ENCODE measurements at places on chromosomes 13 and 19.

DNA sequence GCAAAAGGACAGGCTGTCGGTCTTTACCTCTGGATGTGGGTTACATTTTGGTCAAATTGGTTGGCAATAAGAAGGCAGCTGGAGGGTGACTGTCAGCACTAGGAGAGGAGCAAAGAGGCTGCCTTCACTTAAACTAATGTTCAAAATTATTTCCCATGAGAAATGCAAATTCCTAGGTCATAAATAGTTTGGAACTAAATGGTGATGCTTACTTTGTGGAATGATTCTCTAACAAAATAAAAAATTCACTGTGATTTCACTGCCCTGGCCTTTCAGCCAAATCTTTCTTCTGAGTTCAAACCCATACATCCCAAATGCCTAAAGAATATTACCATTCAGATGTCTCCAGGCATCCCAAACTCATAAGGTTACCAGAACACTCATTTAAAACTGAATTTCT is 25.0 kb upstream of the OXGR1 start:
- DNase-seq = no peak

- no peak for DNase-seq
Observed at GRCh38 chr19:14006766-14007562, 844 bp upstream of the RFX1 start.

DNA sequence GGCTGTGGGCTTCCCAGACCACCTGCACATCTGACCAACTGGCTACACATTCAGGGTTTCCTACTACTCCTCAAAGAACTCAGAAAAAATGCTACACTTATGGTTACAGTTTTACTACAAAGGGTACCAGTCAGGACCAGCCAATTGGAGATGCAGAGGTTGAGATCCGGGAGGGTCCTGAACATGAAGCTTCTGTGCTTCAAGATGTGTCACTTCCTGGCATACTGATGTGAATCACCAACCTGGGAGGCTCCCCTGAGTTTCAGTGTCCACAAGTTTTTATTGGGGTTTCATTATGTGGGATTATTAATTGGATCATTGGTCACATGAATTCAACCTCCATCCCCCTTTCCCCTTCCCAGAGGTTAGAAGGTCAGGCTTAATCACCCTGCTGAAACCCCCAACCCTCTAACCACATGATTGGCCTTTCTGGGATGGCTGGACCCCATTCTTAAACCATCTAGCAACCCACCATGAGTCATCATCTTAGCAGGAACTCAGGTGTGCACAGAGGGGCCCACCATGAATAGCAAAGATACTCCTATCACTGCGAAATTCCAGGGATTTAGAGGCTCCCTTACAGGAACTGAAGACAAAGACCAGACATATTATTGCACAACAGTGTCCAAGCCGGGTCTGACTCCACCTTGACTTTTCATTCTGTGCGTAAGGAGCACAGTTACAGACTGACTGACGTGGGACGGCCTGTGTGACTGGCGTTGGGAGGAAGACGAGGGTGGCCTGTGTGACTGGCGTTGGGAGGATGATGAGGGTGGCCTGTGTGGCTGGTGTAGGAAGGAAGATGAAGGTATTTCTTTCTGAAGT is 90.7 kb downstream of the ATP8A2 start:
- no peak for DNase-seq

DNA sequence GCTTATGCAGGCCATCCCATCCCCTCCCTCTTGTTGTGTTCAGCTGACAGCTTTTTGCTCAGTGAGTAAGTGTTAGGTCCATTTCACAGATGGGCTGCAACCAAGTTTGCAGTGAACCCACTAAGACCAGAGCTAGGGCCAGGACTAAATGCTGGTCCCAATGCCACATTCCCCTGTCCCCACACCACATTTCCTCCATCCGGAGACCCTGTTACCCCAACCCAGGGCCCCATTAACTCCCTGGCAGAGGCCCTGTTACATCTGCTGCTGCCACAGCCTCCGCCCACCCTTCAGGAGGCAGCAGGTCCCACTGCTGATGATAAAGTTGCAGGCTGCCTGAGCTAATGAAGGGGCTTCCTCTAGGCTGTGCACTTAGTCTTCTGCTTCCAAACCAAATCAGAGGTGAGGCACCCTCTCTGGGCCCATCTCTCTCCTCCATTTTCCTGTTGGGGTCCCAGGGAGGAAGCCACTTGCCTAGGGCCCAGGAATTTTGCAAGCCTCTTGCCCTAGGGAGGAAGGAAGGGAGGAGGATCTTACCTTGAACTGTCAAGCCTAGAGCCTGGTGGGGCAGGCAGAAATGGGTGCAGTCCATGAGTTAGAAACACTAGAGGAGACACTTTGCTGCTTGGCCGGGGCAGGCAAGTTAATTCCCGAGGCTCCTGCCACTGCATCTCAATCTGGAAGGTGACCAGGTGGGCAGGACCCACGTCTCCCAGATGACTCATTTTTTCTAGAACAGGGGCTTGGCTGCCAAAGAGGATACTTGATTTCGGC is 3.4 kb upstream of the USF2 start:
- DNase-seq = no peak

GRCh38 chr13:23180711-23181110 is at the start of gene SGCG:
Gene SGCG (plus strand): TSS chr13:23180979. CDS start chr13:23203695, 22,716 bp downstream.
- no peak for DNase-seq

DNA sequence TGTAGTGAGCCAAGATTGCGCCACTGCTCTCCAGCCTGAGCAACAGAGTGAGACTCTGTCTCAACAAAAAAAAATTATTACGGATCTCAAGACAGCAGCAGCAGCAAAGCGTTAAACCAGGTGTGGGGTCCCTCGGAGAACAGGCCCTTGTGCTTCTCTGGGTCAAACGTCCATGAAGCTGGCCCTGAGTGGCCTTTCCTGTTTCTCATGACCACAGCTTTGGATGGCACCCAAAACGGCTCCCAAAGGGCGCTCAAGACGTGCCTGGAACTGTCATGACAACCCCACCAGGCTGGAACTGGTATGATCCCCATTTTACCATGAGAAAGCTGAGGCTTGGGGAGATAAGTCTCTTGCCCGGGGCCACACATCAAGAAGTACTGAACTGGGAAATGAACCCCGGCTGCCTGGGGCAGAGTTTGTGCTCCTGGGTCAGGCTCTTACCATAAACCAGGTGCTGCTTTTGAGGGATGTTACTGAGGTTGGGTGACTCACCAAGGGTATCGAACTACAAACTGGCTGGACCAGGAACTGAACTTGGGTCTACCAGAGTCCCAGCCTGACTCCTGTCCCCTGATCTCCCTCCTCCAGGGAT is 11.6 kb upstream of the SAMD1 start:
- DNase-seq = no peak

GRCh38 chr13:107734891-107735625 is 480.3 kb downstream of the LIG4 start:
- DNase-seq = no peak

DNA sequence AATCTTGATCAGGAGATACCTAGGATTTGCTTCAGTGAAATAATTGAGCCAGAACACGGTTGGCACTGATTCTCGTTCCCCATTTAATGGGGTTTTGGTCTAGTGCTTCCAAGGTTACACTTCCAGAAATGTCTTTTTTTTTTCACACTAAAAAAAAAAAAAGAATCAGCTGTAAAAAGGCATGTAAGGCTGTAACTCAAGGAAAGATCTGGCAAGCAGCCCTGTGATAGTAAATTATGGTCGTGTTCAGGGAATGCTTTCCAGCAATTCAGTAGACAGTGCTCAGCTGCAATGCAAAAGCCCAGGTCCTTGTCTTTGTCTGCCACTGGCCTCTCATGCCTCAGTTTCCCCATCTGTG is 27.2 kb upstream of the NDUFS7 start:
- DNase-seq = no peak

- no peak for DNase-seq
Observed at GRCh38 chr13:113051641-113052040, 54.0 kb upstream of the F7 start.

DNA sequence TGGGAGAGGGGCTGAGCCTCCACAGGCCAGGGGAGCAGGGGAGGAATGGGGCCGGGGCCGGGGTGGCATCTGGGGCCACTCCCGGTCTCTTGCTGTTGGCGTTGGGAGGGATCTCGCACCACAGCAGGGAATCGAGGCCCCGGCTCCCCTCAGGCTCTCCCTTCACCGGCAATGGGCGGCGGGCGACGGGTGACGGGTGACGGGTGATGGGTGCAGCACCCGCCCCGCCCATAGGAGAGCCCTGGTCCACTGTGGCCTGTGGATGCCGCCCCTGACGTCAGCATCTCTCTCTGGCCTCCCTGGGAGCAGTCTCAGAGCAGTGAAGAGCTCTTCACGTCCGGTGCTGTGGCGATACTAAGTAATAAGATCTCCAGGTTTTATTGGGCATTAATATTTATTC is 133.6 kb downstream of the KDM4B start:
- DNase-seq = no peak

GRCh38 chr13:104106705-104107393 is 1040.6 kb upstream of the SLC10A2 start:
- no peak for DNase-seq

DNA sequence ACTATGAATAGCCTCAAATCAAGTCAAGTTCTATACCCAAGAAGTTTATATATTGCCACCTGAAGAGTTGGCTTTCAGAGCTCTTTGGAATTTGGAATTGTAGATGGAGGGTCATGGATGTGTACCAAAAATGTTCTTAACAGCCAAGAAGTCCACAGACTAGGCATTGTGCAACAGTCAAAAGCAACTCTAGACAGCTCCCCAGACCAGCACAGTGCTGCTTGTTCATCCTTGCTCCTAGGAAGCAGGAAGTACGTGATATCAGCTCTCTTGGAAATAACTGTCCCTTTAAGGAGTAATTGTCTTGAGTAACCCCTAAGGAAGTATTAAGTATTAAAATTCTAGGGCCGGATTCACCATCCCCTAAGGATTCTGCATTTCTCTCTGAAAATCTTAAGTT is 30.7 kb upstream of the IL17D start:
- DNase-seq = no peak

GRCh38 chr19:12891553-12892021 is 627 bp downstream of the GCDH start:
- no peak for DNase-seq

DNA sequence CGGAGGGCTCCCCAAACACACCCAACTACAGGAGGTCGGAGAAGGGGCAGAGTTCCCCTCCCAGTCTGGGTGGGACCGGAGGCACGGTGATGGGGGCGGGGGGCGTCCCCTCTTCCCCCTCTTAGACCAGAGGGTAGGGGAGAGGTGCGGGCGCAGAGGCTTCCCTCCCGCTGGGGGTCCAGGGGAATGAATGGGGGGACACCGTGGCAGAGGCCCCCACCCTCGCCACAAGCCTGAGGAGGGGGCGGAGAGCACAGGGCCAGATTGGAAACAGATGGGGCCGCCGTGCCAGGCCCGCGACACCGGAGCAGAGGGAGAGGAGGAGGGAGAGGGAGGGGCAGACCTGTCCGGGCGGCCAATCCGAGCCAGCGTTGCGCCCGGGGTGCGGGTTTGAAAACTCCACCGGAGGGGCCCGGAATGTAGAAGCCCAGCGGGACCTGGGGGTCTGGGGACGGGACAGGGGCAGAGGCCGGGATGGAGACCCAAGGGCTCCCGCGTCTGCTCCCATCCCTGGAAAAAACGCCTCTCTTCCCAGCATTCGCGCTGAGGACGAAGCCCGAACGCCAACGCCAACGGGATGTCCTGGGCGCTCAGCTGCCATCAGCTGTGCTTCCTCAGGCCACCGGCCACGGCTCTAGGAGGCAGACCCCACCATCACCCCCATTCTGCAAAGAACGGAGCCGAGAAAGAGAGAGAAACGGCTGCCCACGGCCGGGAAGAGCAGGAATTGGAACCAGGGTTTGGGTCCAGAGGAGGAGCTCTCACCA is 46.8 kb downstream of the PTPRS start:
- DNase-seq = no peak

DNA sequence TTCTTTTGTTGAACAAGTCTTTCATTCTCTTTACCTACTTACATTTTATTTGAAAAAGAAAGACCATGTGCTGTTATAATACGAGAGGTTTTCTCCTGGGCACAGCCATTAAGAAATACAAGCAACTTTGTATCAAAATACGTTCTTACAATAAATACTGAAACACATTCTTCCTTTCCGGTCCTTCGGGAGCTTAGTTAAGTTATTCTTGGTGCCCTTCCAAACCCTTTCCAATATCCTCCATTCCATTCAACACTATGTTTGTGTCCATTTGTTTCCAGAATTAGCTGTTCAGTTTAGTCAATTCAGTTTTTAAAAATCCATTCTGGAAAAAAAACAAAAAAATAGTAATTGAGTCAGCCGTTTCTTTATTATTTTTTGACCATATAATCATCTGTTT is 746.8 kb upstream of the SLC10A2 start:
- no peak for DNase-seq

DNA sequence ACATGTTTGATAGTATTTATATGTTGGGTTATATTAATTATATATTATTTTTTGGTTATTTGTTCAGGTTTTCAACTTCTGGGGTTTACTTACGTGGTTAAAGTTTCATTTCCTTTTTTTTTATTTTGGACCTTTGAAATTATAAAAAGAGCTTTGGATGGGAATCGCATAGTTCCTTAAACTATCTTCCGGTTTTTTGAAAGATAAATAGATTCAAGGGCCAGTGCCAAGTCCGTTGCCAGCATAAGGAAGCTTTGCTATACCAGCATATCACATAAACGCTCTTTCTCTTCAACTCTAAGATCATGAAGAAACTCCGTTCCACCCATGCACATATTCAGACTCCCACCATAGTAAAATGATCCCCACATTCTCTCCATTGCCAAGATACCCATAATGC is 7.4 kb upstream of the OXGR1 start:
- DNase-seq = no peak

DNA sequence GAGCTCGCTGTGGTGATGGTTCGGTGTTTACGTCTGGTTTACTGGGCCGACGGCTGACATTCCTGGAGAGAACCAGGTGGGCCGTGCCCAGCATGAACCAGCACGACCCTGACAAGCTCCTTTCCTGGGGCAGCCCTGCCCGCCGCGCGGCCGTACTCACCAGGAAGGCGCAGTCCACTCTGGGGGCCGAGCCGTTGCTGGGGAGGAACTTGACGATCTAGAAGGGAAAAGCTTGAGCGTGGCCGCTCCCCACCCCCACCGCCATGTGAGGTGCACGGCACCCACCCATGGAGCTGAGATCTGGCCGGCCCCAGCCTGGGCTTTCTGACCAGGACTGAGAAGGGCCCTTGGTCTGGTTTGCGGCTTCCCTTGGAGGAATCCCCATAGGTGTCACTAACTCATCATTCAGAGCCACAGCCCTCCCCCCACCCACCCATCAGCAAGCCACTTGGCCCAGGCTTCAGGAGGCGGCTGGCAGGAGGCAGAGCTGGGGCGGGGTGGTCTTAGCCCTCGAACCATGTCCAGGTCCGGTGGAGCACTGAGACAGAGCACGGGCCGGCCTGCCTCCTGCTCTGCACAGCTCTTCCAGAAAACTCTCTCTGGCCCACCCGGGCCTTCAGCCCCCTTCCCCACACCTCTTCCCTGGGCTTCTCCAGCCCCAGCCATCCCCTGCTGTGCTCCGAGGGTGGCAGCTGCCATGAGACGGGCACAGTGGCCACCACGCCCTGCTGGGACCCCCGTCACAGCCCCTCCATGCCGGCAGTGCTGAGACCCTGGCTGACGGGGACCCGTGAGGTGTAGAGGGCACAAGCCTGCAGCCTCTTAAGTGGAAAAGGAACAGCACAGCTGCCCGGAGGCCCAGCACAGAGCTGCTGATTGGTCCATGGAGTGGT is 6.2 kb downstream of the ATP4B start:
- DNase-seq = no peak

- no peak for DNase-seq
Observed at GRCh38 chr13:32447894-32448623, 20.1 kb upstream of the N4BP2L1 start.

All from stimulated activated CD8-positive, alpha-beta memory T cell treated with anti-CD3 and anti-CD28 coated beads, Interleukin-4, amount 100 ng/mL, for 1 hour (primary cell).